ENCODE measurements at places on chromosomes 5 and 9.

DNA sequence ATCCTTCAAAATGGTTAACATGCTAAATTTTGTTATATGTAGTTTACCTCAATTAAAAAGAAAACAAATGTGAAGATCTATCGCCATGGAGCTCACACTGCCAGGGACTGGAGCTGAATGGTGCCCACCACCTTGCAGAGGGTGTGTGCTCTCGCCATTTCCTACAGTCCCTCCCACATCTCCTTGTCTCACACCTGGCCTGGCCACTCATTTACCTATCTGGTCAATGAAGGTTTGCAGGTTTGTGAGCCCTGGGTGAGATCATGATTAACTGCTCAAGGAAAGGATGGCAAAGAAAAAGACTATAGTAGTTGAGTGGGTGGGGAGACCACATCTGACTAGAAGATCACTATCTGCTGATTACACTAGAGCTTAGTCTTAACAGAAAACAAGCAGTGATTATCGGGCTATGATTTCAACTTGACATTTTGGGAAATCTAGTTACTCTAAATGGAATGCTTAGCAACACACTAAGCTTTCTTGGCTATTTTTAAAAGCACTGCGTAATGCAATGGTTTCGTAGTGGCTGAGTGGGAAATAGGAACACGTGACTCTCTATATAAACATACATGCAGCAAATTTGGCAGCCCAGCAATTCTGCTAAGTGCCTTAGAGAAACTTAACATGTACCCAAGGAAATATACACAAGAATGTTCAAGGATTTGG lies 27.3 kb downstream of the PUM3 start:
- DNase-seq, result no peak

DNA sequence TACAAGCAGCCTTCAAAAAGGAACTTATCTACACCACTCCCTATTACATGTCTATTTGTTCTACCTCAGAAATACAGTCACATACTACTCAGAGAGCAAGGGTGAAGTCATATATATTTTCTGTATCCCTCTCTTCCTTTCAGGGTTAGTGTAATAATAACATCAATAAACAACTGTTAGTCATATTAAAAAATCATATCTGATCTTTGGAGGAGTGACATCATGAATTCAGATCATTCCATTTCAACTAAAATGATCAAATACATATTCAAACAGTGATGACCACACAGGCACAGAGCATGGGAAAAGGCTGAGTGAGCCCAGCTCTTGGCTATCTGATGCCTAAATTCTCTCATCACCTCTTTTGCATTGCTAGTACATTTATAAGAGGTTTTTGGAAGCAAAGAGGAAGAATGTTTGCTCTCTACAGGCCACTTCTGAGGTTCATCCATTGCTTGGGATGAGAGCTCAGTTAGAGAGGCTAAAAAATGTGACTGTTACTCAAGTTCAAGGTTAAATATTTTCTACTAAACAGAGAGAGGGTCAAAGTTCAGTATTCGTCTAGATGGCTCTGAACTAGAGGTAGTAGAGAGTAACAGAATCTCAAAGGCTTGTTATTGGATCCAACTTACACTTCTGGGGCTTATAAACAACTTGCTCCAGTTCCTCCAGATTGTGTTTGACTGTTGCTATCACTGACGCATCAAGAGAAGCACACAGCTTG lies 39.0 kb downstream of the RIGI start:
- DNase-seq, result no peak

GRCh38 chr9:122287214-122287720 lies 22.6 kb downstream of the MRRF start:
- no peak for DNase-seq

DNA sequence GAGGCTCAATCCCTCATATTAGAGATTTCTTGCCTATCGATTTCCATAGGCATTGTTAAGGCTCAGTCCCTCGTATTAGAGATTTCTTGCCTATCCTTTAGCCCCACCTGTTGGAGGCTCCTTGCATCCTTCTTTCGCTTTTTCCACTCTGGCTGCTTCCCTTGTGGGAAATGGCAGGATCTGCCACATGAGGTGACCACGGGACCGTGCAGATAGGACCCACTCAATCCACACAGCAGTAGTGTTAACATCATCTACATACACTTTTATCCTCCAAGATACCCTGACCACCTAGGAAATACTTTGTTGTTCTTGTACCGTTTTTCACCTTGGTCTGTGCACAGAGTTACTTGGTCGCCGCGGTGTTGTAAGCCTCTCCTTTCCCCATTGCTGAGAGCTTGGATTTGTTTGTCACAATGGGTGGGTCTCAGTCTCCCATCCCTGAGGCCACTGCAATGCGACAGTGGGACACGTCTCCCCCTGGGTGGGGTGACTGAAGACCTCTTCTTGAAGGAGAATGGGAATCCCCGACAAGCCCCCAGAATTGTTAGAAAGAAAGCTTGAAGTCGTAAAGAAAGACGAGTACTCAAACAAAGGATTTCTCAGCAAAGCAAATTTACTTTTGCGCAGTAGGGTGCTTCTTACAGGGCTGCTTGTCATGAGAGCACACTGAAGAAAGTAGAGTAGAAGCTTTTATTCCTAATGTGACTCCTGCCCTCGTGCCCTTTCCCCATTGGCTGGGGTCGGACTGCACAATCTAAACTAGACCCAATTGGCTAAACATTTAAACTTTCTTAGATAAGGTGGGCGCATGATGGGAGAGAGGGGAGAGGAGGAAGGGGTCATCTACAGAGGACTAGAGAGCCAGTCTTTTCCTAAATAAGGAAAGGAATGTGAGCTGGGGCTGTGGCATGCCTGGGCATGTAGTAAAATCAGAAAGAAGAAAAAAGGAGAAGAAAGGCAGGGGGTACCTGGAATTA lies 19.8 kb downstream of the IFT74 start:
- peak; percentile 74 for DNase-seq

DNA sequence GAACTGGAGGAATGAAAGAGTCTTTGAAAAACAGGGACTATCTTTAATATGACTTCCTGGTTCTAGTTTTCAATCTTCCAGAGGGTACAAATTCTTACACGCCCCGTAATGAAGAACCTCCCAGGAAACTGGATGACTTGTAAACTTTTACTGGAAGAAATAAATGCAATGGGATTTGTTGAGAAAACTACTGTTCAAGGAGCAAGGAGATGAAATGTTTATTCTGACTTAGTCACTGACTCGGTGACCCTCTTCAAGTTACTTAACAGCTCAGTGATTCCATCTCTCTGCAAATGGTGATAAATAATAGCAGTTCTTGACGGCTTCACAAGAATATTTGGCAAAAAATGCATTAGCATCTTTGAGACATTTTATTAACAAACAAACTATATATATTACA lies 858.6 kb downstream of the PTPRD start:
- DNase-seq, result no peak

- DNase-seq, result no peak
Observed at GRCh38 chr5:128424646-128425045, 113.4 kb downstream of the FBN2 start.

- DNase-seq, result no peak
Observed at GRCh38 chr5:169116961-169117461, 183.9 kb downstream of the SLIT3 start.

GRCh38 chr5:56530626-56531138 lies 284.7 kb upstream of the MAP3K1 start:
- DNase-seq, result no peak

- DNase-seq, result no peak
Observed at GRCh38 chr9:133518200-133518599, 6.6 kb downstream of the MYMK start.

GRCh38 chr9:36855448-36856315 lies 178.4 kb downstream of the PAX5 start:
- DNase-seq, result peak; percentile 39

GRCh38 chr5:132143148-132143547 lies 69.6 kb downstream of the CSF2 start:
- no peak for DNase-seq

DNA sequence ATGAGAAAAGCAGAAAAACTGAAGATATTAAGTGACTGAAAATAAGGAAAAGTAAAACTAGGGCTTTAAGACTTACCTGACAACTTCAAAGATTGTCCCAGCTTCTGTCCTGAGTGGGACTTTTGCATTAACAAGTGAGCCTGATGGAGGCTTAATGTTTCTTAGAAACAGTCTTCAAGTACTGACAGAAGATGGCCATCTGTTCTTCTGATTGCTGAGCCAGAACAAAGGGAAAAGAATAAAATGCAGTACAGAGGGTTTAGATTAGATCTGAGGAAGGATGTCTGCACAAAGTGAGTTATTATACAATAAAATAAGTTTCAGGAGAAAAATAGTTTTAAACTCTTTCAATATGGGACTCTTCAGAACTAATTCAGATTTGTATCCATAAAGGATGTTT lies 500.7 kb downstream of the CETN3 start:
- no peak for DNase-seq

DNA sequence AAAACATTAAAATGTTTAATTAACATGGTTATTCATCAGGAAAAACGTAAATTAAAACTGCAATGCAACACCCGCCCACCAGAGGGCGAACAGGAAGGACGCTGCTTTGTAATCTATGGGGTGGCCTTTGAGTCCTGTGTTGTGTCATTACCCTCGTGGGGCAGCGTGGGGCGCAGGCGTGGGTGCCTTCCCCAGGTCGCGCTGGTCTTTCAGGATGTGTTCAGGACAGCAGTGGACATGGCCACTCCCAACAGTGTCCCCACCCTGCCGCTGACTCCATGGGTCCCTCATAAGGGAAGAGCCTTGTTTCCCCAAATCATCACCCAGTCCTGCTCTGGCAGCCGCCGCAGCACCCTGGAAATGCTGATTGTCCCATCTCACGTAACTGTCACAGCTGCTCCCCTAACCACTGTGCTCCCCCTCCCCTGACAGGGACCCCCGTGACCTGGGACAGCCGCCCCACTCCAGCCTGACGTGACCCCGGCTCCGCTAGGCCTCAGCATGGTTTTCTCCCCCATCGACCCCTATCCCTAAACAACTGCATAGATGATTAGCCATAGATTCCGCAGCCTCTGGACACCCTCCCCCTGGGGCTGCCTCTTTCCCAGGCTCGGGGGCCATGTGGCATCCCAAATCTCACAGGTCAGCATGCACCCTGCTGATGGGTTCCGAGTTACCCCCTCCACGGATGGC lies 36.4 kb downstream of the GLT6D1 start:
- peak; percentile 69 for DNase-seq

DNA sequence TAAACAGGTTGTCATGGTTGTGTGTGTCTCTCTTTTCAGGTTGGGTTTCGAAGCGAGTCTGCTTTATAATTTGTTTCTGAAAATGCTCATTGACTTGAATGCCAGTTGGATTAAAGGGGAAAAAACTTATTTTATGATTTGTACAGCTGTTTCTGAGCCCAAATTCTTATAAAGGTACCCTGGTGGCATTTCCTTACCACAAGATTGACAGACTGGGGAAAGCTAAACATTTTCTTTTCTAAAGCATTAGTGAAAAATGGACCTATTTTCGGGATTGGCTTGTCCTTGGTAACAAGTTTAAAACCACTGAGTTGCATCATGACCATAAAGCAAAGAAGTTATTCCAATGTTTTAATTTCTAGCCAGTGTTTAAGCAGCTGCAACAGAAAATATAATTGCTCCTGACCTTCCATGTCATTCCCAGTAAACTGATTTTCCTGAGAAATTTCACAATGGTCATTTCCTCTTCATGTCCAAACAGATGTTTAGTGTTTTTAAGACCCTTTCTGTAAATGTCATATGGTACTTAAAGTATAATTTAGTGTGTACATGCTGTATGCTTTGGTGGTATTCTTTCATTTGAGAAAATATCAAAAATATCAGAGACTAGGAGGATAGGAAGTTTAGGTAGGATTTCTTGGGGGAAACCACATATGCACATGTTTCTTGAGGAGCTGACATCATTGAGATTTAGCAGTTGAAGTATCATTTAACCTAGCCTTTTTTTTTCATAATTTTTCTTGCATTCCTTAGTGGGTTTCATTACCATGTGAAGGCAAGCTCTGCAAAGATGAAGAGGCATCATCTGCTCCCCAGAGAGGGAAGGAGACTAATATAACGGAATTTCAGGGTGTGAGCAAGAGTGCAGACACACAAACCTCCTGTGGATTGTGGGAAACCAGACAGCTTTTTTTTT lies 667.1 kb upstream of the RGMB start:
- DNase-seq, result no peak

DNA sequence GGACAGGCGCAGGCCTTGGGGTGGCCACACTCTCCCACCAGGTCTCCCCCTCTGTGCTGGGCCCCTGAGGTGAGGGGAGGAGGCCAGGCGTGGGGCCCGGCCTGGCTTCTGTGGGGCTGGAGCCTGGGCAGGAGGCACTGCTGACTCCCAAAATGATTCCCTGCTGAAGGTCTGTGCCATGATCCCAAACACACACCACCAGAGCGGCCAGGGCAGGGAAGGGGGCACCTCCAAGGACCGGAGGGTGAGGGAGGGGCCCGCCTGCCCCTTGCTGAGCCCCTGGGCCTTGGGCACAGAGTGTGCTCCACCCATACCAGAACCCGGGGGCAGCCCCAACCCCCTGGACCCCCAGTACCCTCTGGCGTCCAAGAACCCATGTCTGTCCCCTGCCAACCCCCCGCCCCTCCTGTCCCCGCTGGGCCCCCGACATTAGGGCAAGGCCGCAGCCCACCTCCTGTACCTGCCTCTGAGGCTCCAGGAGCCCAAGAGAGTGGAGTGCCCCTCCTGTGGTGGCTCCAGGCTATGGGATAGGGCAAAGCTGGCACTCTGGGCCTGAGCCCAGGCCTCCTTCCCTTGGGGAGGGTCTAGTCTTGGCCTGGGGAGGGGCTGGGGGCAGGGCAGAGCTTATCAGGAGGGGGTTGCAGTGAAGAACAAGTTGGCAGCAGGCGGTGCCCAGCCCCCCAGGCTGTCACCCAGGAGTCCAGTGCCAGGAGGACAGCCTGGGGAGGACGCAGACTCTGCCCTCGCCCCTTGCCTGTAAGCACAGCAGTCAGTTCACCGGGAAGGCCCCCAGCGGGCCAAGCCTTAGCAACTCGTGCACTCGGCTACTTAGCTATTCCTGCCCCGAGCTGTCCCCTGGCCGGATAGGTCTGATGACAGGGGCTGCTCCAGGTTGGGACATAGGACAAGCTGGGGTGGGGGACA lies 2.6 kb upstream of the EGFL7 start:
- DNase-seq, result no peak

- peak; percentile 80 for DNase-seq
Observed at GRCh38 chr9:34437006-34437925, 21.1 kb downstream of the FAM219A start.

DNA sequence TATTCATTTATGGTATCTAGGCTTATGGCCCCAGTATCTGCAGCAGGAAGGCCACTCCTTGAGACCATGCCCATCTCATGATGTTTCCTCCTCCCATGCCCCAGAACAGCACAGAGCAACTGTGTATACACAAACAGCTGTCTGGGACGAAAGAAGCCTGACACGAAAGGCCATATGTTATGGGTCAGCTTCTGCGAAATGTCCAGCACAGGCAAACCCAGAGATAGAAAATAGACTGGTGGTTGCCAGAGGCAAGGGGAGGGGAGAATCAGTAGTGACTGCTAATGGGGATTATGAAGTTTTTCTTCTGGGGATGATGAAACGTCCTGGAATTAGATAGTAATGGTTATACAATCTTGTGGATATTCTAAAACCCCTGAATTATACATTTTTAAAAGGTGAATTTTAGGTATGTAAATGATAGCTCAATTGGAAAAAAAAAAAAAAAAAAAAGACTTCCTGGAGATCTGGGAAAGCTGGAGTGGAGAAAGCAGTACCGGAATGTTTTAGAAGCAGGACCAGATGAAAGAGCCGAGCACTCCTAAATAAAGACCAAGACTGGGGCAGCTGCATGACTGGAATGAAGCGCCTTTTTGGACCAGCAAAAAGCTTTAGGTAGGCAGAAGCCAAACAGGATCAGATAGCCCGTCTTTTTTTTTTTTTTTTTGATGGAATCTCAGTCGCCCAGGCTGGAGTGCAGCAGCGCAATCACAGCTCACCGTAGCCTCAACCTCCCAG lies 29.2 kb downstream of the PCDHGC5 start:
- no peak for DNase-seq

- no peak for DNase-seq
Observed at GRCh38 chr9:20670395-20670794, 13.7 kb upstream of the FOCAD start.

- peak; percentile 29 for DNase-seq
Observed at GRCh38 chr5:14580398-14581034, 1.1 kb upstream of the OTULINL start.
